ENCODE measurements at places on chromosomes 3 and 15.
A peak's percentile ranks its signal among the peaks of the same experiment; 100 is the strongest.

DNA sequence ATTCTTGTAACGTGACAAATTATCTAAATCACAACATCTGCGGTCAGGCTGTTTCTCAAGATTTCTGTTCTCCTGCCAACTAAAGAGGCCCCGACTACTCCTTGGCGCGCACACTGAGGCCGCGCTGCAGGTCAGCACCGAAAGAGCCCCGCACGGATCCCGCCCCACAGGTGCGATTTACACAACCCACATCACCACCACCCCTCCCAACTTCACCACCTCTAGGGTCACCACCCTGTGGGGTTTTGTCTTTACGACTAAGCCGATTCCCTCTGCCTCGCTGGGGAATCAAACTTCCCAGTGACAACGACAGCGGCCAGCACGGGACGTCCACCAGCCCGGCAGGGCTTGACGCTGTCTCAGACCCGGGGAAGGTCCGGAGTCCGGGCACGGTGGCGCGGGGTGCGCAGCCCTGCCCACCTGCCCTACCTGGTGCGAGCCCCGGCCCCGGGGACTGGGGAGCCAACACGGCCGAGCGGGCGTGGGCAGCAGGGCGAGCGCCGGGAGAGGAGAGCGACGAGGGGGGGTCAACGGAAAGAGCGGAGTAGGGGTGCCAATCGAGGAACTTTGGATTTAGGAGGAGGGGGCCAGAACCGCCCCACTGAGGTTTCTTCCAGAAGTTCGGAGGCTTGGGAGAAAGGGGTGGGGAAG lies 764 bp downstream of the UACA start:
- DNase-seq = peak; percentile 63

GRCh38 chr3:135172191-135172869 lies 377.3 kb downstream of the EPHB1 start:
- no peak for DNase-seq

GRCh38 chr3:98980915-98981596 lies 79.6 kb upstream of the DCBLD2 start:
- no peak for DNase-seq

DNA sequence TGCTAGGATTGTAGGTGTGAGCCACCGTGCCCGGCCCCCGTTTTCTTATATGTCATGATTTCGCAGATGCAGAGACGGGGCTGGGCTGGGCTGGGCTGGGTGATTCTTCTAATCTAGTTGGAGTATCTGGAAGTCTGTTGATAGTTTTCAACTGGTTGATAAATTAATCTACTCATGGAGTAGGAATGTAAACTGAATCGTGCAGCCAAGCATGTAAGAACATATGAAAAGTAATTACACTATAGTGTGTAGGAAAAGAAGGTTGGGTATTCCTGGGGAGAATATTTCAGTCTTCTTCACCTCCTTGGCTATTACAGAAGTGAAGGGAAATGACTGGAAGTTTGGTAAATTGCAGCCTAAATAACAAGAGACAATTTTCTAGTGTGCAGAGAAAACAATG lies 82.6 kb upstream of the MAGI1 start:
- DNase-seq = no peak

GRCh38 chr15:76576523-76577279 lies 240.1 kb downstream of the ISL2 start:
- DNase-seq = peak; percentile 63

- no peak for DNase-seq
Observed at GRCh38 chr3:15309662-15310335, 22.6 kb downstream of the SH3BP5 start.

- peak; percentile 90 for DNase-seq
Observed at GRCh38 chr3:30199096-30199759, 407.2 kb upstream of the TGFBR2 start.

DNA sequence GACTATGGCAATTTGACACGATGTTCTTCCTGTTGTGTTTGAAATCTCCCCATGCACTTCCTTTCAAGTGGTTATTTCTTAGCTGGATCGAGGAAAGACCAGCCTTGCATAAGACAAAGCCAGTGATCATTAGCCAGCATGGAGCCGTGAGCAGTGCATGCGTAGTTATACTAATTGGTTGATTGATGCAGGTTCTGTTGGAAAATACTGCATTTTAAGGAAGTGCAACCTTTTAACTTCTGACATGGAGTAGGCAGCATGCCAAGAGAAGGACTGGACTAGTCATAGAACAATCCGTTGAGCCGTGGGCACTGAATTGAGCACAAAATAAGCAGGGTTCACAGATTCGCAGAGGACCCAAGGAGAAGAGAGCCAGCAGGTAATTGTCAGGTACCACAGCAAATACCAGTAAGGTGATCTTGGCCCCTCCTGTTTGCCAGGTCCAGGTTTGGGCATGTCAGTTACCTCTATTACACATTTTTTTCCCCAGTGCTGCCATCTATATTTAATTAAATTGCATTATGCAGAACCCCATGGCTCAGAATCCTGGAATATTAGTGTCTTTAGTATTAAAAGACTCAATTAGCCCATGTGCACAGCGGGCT lies 29.0 kb upstream of the BCL6 start:
- DNase-seq = no peak

DNA sequence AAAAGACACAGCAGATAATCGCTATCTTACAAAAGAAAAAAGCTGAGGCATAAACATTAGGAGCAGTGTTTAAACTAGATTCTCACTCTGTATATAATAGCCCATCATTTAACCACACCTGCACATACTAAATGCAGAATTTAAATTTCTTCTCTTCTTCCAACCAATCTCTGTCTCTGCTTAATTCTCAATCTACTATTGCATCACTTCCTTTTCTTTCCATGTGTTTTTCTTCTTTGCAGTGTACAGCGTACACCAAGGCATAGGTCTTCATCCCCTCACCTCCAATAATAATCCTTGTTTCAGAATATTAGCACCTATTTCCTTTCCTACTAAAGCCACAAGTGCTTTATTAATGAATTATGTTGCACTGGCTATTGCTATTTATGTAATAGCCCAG lies 90.9 kb downstream of the NR1I2 start:
- DNase-seq = no peak

DNA sequence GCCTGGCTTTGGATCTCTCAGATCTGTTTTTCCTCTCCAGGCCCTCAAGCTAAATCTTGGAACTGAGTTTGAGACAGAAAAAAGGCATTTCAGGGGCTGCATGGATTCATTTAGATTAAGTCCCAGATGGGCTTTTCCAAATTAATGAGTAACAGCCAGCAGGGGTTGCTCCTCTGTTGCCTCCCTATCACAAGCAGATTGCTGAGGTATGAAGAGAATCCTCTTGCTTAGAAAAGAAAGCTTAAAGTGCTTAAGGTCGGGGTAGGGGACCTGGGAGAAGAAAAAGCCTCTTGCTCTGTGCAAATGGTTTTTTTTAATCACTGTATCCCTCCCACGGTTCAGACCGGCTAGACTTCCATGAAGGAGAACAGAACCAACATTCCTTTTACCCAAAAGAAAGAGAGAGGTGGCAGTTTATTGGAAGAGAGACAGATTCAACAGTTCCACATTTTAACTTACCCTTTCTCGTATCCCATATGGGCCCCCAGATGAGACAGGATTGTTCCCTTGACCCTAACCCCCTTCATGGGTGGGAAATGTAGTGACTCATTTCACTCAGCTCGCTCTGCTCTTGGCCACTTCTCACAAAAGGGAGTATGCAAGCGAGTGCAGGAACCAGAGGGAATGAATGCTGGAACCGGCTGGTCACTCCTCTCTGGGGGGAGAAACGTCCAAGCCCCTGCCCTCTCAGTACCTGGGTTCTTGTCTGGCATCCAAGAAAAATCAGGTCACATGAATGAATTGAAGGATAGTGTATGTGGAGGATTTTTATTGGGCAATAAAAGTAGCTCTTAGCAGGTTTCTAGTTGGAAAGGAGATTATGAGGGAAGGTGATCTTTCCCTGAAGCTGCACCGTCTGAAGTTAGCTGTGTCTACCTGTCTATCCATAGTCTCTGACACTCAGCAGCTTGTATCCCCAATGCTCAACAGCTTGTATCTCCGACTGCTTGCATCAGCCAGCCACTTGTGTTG lies 745.2 kb downstream of the SI start:
- DNase-seq = peak; percentile 21

DNA sequence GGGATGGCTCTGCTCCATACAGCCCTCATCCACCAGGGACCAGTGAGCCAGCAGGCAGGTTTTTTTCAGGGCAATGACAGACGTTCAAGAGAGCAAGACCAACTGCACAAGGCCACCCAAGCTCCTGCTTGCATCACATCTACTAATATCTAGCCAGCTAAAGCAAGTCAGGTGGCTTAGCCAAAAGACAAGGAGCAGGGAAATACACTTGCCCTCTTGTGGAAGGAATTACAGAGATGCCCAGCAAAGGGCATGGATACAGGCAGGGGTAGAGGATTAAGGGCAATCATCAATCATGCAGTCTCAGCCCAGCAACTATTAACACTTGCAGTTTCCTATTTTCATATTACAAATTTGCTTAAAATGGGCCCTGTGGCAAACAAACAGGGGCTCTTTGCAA lies 81.5 kb upstream of the NTRK3 start:
- no peak for DNase-seq

DNA sequence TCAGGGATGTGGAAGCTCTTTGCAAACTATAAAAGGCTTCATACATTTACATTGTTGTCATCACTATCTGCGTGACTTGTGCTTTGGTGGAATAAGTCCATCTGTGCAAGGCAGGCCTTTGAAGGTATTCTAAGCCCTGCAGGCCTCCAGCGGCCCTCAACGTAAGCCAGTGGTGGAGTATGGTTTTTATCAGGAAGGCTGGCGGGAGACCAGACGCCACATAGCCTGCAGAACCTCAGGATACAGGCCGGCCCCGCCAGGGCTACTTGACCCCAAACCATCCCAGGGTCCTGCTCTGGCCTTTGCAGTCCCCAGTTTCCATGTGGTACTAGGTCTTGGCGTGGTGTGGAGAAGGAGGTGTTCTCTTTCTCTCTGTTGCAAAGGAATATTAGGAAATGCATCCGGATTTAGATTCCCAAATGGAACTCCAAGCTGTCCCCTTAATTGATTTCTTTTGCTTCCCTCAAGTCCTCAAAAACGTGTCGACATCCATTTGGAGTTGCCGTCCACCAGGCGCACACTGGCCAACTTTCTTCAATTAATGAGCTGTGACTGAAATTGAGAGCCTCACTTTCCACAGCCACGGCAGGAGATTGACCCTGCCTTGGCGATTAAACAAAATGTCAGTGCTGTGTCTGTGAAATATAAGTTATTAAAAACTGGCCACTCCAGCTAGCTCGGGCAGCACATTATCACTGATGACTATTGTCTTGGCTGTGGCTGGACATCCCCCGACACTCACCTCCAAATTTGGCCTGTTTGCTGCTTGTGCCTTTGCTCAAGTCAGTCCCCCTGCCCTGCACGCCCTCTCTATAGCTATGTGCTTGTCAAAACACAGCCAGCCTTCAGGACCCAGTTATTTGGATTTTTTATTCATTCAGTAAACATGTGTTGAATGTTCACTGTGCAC lies 239.8 kb upstream of the TLE3 start:
- peak; percentile 61 for DNase-seq

GRCh38 chr3:183551930-183552329 lies 3.6 kb downstream of the KLHL6 start:
- no peak for DNase-seq

DNA sequence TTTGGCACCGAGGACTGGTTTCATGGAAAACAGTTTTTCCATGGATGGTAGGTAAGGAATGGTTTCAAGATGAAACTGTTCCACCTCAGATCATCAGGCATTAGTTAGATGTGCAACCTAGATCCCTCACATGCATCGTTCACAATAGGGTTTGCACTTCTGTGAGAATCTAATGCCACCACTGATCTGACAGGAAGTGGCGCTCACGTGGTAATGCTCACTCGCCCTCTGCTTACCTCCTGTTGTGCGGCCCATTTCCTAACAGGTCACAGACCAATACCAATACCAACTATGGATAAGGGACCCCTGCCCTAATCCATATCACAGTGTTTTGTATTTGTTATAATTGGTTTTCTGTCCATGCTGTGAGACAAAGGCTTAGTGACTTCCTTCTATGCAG lies 58.9 kb downstream of the SLMAP start:
- DNase-seq = no peak

GRCh38 chr3:101848326-101848725 lies 988 bp upstream of the NFKBIZ start:
- no peak for DNase-seq

GRCh38 chr3:195763843-195764825 lies 43.4 kb downstream of the MUC20 start:
- no peak for DNase-seq

- DNase-seq = no peak
Observed at GRCh38 chr15:65930134-65930533, 60.8 kb downstream of the RAB11A start.

DNA sequence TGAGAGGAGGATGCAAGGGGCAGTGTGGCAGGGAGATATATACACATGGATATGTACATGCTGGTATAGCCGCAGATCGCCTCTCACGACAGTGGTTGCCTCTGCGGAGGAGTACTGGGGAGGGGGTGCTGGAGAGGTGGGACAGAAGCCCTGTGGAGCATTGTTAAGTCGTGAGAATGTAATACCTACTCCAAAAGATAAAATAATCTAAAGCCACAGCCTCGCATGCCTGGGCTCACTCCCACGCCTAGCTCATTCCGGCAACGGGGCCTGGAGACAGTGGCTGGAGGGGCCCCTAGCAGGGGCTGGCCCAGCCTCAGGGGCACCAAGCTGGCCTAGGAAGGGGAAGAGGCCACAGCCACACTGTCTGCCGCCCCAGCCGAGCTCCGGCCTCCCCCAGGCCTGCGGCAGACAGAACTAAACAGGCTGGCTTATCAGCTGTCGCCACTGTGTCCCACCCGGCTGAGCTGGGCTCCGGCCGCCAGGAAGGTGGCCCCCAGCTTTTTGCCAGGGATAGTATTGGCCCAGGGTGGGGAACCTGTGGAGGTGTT lies 65.1 kb upstream of the LCTL start:
- DNase-seq = no peak

GRCh38 chr3:66642019-66642418 lies 141.2 kb upstream of the LRIG1 start:
- no peak for DNase-seq

GRCh38 chr3:187198490-187198889 lies 1.2 kb downstream of the RTP1 start:
- DNase-seq = no peak

GRCh38 chr3:42036483-42036823 lies 54.7 kb upstream of the TRAK1 start:
- peak; percentile 85 for DNase-seq

GRCh38 chr3:146139586-146140110 lies 21.3 kb downstream of the PLOD2 start:
- DNase-seq = no peak

GRCh38 chr15:51038162-51038973 lies 56.3 kb downstream of the TNFAIP8L3 start:
- no peak for DNase-seq

- no peak for DNase-seq
Observed at GRCh38 chr3:102712896-102713295, 278.1 kb downstream of the ZPLD1 start.

GRCh38 chr3:127265581-127265981 lies 22.3 kb downstream of the PRR20G start:
- DNase-seq = no peak

DNA sequence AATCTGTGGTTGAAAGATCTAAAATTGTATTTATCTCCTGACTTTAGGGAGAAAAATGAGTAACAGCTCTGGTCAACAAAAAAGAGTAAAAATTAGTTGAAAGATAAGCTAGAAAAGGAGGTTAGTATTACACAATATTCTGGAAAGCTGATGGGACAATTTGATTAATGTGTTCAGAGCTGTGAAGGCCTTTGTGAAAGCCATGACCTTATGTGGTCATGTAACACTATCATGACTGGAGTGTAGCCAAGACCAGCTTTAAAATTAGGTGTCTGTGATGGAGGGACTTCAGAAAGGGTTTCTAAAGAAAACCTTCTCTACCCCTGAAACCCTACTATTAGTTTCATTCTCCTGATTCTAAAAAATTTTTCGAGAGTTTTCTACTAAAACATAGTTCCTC lies 127.2 kb downstream of the NFKBIZ start:
- DNase-seq = no peak
